Progenitor cell of endocrine pancreas (in vitro differentiated cells): ENCODE measurements at places on chromosomes 12 and 14. TPM values are rescaled to one million over a fixed set of nuclear protein-coding genes. Genes with fewer than 3 reads are reported as not detected.

LMNTD1 gene
- total RNA-seq = not detected in 2 replicates

MSRB3 gene
- total RNA-seq = 1.1 and 1.5 TPM in 2 replicates

EPYC gene
- total RNA-seq = not detected in 2 replicates

MUCL1 gene
- total RNA-seq = not detected in 2 replicates
